ENCODE measurements at places on chromosomes 3 and 15.

DNA sequence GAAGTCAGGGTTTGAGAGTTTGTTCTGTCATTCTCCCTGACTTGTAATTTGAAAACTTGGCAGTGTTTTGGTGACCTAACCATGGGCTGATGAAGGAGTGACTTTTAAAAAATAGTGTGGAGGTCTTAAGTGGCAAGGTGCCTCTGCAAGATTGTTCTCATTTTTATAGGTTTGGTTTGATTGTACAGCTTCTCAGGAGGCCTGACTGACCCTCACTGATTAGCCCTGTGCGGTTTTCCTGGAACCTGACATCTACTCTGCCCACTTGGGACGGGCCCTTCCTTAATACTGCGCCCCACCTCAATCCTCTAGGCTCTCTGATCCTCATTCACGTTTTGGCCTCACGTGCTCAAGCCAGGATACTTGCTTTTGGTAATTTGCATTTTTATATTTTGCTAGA lies 2.8 kb downstream of the UBE2E1 start:
- DNase-seq, result no peak

DNA sequence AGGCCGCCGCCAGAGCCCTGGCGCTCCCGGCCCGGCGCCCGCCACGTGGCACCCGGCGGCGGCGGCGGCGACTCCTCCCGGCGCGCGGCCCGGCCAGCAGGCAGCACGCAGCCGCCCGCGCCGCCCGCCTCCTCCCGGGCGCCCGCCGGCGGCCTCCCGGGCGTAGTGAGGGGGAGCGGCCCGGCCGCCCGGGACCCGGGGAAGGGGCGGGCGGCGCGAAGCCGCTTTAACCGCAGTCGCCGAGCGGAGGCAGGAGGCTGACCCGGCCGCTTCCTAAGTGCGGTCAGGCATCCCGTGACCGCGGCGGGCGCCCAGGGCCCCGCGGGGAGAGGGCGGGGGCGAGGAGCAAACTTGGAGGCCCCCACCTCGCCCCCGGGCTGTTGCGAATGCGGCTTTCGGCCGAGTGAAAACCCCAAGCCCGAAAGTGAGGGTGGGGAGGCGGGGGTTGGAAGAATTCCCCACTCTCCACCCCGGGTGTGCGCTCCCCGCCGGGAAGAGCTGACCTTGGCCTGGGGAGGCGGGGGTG lies 1.7 kb upstream of the HES1 start:
- peak; percentile 88 for DNase-seq

GRCh38 chr15:44598892-44599291 lies 61.9 kb downstream of the EIF3J start:
- DNase-seq, result no peak

GRCh38 chr3:187165144-187165543 lies 25.8 kb upstream of the RPL39L start:
- DNase-seq, result peak; percentile 81

- no peak for DNase-seq
Observed at GRCh38 chr3:111735243-111735758, 123.8 kb upstream of the PHLDB2 start.

Measured in B cell (primary cell).